Progenitor cell of endocrine pancreas (in vitro differentiated cells): ENCODE measurements at places on chromosomes 6 and 20. TPM values are rescaled to one million over a fixed set of nuclear protein-coding genes. Genes with fewer than 3 reads are reported as not detected.

TRIM39 gene
- total RNA-seq: 17.9 TPM in 2 replicates

SIRPD gene
- not detected in 2 replicates for total RNA-seq

EGFL8 gene
- total RNA-seq: 68.3 and 83.1 TPM in 2 replicates

GSTA3 gene
- not detected in 2 replicates for total RNA-seq

CENPQ gene
- 7.8 and 8.0 TPM in 2 replicates for total RNA-seq

MEI4 gene
- total RNA-seq: 1.9 and 2.6 TPM in 2 replicates

CLVS2 gene
- total RNA-seq: 0.34 and 0.69 TPM in 2 replicates

OSER1 gene
- total RNA-seq: 34.9 and 35.0 TPM in 2 replicates

AVP gene
- total RNA-seq: not detected in 2 replicates

- no peaks in the 10 kb centered on the region for H3K27me3 ChIP-seq
- no peak overlapping the region for H3K4me3 ChIP-seq
- peak; percentile 39 for DNase-seq
- H3K36me3 ChIP-seq: peaks cover 16% of the 10 kb centered on the region
- no peaks in the 10 kb centered on the region for H3K4me1 ChIP-seq
- H3K27ac ChIP-seq: no peak overlapping the region
Measured at GRCh38 chr6:122530440-122531046, 58.9 kb upstream of the SERINC1 start.

GRCh38 chr6:33343953-33344611 lies 26.5 kb upstream of the ZBTB22 start:
- no peak for DNase-seq
- no peak overlapping the region for H3K27ac ChIP-seq
- H3K27me3 ChIP-seq: peaks cover 17% of the 10 kb centered on the region
- no peak overlapping the region for H3K4me3 ChIP-seq

GRCh38 chr20:63277466-63278272 lies 5.1 kb downstream of the ARFGAP1 start:
- no peak for DNase-seq
- no peak overlapping the region for H3K4me3 ChIP-seq

- H3K4me1 ChIP-seq: peaks cover 56% of the 10 kb centered on the region
- no peaks in the 10 kb centered on the region for H3K36me3 ChIP-seq
- peak within 1 kb of the TSS; percentile 97 for H3K27ac ChIP-seq
- peak; percentile 64 for DNase-seq
- peak within 1 kb of the TSS; percentile 93 for H3K4me3 ChIP-seq
- no peaks in the 10 kb centered on the region for H3K27me3 ChIP-seq
Measured at GRCh38 chr20:44355498-44356352, at the start of gene HNF4A. Gene HNF4A, plus strand, starts transcription at chr20:44355699. Its CDS starts 106 bp downstream, at chr20:44355805.

DNA sequence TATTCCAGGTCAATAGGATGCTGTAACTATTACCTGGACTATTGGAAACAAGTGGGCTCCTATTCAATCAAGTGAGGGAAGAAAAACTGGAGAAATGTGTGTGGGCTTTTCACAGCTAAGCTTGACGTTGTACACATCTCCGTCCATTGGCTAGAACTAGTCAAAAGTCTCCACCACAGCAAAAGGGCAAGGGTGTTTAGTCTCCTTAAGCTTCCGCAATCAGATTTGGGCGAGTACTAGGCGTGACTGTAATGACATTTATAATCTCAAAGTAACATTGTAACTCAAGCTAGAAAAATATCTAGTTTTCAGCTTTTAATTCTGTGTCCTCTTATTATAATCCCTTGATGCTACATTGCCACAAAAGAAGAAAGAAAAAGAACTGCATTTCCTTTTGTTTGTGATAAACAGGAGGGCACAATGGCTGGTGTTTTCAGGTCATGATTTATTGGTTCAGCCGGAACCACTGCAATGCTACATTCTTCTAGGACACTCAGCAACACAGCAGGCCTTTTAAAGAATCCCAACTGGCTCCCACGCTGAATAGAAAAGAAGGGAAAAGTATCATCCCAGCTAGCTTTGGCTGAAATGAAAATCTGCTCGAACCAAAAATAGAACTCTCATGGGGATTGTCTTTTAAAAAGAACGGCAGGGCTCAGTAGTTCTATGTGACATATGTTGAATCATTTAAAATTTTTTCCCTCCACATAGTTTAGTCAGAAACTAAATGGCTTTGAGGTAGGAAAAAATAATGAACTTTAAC lies 387.7 kb downstream of the BTBD3 start:
- H3K36me3 ChIP-seq: peaks cover 17% of the 10 kb centered on the region
- H3K4me3 ChIP-seq: no peak overlapping the region
- DNase-seq: no peak
- peaks cover 12% of the 10 kb centered on the region for H3K4me1 ChIP-seq
- H3K27me3 ChIP-seq: no peaks in the 10 kb centered on the region

DNA sequence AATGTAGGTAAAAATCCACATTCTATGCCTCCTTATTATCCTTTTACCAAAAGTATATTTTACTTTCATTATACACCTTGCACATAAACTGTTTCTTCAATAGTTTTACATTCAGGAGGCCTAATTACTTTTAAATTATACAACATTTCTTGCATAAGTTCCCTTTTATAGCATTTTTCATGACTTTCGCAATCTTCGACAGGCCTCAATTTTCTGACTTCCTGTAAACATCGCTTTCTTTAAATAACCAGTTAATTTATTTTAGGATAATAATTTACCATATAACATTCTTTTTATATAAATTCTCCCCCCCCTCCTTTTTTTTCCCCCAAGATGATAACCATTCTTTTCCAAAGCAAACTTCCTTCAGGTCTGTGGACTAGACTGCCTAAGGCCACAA lies 9.2 kb downstream of the SLC35A1 start:
- H3K4me1 ChIP-seq: peaks cover 3% of the 10 kb centered on the region
- no peak overlapping the region for H3K27ac ChIP-seq
- peaks cover 14% of the 10 kb centered on the region for H3K36me3 ChIP-seq
- no peaks in the 10 kb centered on the region for H3K27me3 ChIP-seq
- DNase-seq: no peak

GRCh38 chr6:42257614-42258013 lies 40.0 kb upstream of the MRPS10 start:
- H3K27me3 ChIP-seq: no peaks in the 10 kb centered on the region
- no peak for DNase-seq
- H3K27ac ChIP-seq: no peak overlapping the region
- no peak overlapping the region for H3K4me3 ChIP-seq

GRCh38 chr6:149112976-149113375 lies 204.5 kb upstream of the TAB2 start:
- no peak overlapping the region for H3K27ac ChIP-seq
- no peaks in the 10 kb centered on the region for H3K36me3 ChIP-seq
- no peaks in the 10 kb centered on the region for H3K4me1 ChIP-seq
- H3K4me3 ChIP-seq: no peak overlapping the region

GRCh38 chr20:11755071-11755841 lies 162.4 kb upstream of the BTBD3 start:
- no peaks in the 10 kb centered on the region for H3K27me3 ChIP-seq
- no peaks in the 10 kb centered on the region for H3K4me1 ChIP-seq
- no peak for DNase-seq
- H3K36me3 ChIP-seq: no peaks in the 10 kb centered on the region
- no peak overlapping the region for H3K4me3 ChIP-seq

DNA sequence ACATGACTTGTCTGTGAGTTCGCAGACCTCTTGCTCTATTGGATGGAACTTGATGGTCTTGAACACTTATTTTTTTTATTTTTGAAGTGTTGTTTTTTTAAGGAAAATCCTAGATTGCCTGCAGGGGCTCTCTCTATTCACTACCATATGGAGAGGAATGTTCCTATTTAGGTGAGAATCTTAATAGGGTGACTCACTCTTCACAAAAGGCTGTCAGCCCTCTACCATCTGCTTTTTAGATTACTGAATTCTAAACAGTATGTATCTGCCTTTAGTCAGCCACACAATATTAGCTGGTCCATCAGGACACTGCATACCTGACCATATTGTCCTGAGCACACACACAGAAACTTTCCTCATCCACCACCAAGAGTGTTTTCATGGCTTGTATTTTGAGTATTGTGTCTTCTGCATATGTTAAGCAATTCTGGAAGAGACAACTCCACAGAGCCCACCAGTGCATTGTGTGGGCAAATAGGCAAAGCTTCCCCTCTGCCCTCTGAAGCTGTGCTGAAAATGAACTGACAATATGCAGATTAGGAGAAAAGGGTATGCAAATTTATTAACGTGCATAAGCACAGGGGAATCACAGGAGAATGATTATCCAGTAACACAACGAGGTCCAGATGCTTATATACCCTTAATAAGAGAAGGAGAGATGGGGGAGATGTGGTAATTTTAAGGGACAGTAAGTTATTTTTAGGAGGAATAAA lies 6.6 kb upstream of the BTBD9 start:
- no peak overlapping the region for H3K4me3 ChIP-seq
- H3K27me3 ChIP-seq: no peaks in the 10 kb centered on the region
- H3K27ac ChIP-seq: no peak overlapping the region
- H3K36me3 ChIP-seq: no peaks in the 10 kb centered on the region
- H3K4me1 ChIP-seq: no peaks in the 10 kb centered on the region
- DNase-seq: no peak

DNA sequence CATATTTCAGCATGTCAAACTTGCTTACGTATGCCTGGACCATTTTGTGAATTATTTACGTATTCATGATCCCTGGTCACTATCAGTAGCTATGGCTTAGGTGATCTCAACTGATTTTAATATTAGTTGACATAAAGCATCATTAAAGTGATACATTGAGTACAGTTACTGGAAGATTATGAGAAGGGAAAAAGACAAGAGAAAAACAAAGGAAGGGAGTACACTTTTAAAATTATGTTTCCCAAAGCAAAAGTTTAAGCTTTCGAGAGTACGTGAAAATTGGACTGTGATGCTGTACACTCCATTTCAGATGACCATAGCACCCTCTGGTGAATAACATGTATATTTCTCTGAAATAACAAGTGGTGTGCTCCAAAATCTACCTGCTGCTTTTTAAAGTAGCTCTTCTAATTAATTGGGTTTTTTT lies 215.0 kb upstream of the HSF2 start:
- no peak overlapping the region for H3K4me3 ChIP-seq
- peaks cover 2% of the 10 kb centered on the region for H3K4me1 ChIP-seq
- H3K27me3 ChIP-seq: no peaks in the 10 kb centered on the region
- DNase-seq: no peak
- no peak overlapping the region for H3K27ac ChIP-seq

DNA sequence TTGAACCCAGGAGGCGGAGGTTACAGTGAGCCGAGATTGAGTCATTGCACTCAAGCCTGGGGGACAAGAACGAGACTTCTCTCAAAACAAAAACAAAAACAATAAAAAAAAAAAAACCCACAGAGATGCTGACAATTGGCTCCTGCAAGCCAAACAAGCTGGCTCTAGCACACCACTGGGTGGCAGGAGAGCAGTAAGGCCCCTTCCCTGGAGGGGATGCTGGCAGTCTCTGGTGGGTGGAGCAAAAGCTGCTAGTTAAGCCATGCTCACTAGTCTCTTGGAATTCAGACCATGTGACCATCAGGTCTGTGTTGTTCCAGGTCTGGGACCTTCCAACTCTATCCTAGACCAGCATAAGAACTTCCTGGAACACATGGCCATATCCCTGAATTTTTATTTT lies 18.9 kb upstream of the DSN1 start:
- peaks cover 13% of the 10 kb centered on the region for H3K36me3 ChIP-seq
- H3K4me3 ChIP-seq: no peak overlapping the region
- no peak overlapping the region for H3K27ac ChIP-seq
- H3K4me1 ChIP-seq: no peaks in the 10 kb centered on the region
- DNase-seq: no peak
- H3K27me3 ChIP-seq: no peaks in the 10 kb centered on the region

DNA sequence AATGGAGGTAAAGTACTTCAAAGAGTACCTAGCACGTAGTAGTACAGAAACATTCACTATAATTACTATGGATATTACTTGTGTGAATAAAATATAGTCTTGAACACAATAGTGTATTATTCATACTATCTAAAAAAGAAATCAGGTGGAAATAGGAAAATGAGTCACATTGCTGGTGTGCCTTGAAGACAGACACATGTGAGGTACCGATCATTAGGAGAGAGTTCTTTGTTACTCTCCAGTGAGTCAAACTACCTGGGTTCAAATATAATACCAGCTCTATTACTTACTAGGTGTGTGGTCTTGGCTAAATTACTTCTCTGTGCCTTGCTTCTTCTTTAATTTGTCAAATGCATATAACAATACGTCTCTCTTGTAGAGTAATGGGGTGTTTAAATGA lies 50.8 kb upstream of the BEND6 start:
- no peaks in the 10 kb centered on the region for H3K4me1 ChIP-seq
- H3K36me3 ChIP-seq: no peaks in the 10 kb centered on the region
- peaks cover 13% of the 10 kb centered on the region for H3K27me3 ChIP-seq
- no peak overlapping the region for H3K27ac ChIP-seq
- no peak overlapping the region for H3K4me3 ChIP-seq

GRCh38 chr6:28446818-28447511 lies 3.7 kb upstream of the ZSCAN23 start:
- peaks cover 13% of the 10 kb centered on the region for H3K4me1 ChIP-seq
- H3K36me3 ChIP-seq: no peaks in the 10 kb centered on the region
- H3K4me3 ChIP-seq: peak overlapping the region; percentile 87
- H3K27me3 ChIP-seq: no peaks in the 10 kb centered on the region
- H3K27ac ChIP-seq: peak overlapping the region; percentile 91

GRCh38 chr6:109118337-109118736 lies 23.0 kb downstream of the CEP57L1 start:
- H3K27me3 ChIP-seq: no peaks in the 10 kb centered on the region
- H3K4me1 ChIP-seq: peaks cover 3% of the 10 kb centered on the region
- no peak overlapping the region for H3K4me3 ChIP-seq
- no peaks in the 10 kb centered on the region for H3K36me3 ChIP-seq
- DNase-seq: no peak

DNA sequence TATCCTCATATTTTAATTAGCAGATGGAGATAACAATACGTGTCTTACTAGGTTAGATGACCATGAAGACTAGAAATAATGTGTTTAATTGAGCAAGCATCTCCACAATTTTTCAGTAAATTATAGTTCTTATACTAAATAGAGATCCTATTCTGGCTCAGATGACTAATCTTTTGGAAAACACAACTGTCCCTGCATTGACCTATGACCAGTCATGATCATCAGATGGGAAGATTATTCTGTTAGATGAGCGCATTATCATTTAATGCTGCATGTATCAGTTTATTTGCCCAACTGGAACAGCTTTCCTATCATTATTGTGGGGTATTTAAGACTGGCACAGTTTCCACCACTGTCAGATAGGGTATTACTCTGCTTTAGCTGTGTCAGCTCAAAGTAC lies 185.5 kb downstream of the MOXD1 start:
- no peak for DNase-seq
- H3K27me3 ChIP-seq: no peaks in the 10 kb centered on the region
- no peak overlapping the region for H3K27ac ChIP-seq
- H3K4me1 ChIP-seq: no peaks in the 10 kb centered on the region
- H3K36me3 ChIP-seq: no peaks in the 10 kb centered on the region

GRCh38 chr6:15365273-15365687 lies 119.4 kb downstream of the JARID2 start:
- no peak overlapping the region for H3K4me3 ChIP-seq
- no peaks in the 10 kb centered on the region for H3K27me3 ChIP-seq
- no peak for DNase-seq
- H3K4me1 ChIP-seq: peaks cover 26% of the 10 kb centered on the region
- H3K36me3 ChIP-seq: no peaks in the 10 kb centered on the region
- H3K27ac ChIP-seq: no peak overlapping the region

GRCh38 chr6:33694977-33695376 lies 16.5 kb downstream of the UQCC2 start:
- no peaks in the 10 kb centered on the region for H3K27me3 ChIP-seq
- peaks cover 7% of the 10 kb centered on the region for H3K36me3 ChIP-seq
- H3K4me3 ChIP-seq: no peak overlapping the region
- no peak overlapping the region for H3K27ac ChIP-seq
- no peak for DNase-seq
- H3K4me1 ChIP-seq: peaks cover 10% of the 10 kb centered on the region
